ENCODE measurements at places on chromosomes 2 and 18.

GRCh38 chr2:173092844-173093402 lies 17.3 kb downstream of the MAP3K20 start:
- no peak for DNase-seq

DNA sequence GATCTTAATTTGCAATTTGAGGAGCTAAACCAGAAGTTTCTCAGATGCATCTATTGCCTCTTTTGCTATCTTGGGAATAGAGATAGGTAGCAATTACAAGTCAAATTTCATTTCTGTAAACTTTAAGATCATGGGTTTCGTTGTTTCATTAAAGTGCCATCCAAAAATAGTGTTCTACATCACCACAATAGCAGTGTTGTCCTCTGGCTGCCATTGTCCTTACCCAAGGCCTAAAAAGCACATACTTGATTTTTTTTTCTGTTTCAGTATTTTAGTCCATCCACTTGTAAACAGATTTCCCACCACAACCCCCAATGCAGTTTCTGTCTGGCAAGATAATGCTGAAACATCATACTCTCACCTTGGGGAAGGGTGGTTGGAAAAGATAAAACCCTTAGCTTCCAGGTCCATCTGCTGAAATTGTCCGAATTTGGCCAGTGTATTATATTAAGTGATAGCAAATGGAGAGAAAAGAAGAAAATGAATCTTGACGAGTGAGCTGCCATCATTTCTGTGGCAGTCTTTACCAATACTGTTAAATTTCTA lies 136.2 kb downstream of the LCLAT1 start:
- no peak for DNase-seq

DNA sequence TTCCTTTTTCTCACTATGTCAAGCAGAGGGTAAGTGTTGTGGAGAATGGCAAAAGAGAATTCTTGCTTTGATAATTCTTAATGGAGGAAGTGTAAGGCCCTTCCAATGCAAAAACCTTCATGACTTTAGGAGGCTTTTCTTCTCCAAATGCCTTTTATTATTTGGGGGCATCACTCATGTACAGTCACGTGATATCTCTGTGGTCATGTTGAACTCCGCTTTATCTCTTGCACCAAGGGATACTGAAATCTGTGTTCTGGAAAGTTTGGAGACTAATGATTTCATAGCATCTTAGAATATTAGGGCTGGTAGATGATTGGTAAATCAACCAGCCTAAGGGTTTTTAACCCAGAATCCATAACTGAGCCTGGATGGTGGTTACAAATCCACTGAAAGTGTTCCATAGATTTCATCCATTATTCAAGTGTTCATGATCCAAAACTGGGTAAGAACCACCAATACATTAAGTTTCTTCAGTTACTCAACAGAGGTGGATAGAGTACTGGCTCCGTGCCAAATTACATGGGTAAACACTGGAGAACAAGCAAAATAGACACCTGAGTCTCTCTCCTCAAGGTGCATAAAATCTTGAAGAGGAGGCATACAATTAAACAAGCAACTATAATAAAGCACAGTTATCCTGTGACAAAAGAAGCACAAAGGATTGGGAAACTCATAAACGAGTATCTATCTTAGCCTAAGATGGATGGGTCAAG lies 169.6 kb upstream of the EPHA4 start:
- DNase-seq: no peak

GRCh38 chr18:22538426-22538825 lies 120.7 kb upstream of the CTAGE1 start:
- DNase-seq: no peak

- DNase-seq: peak; percentile 50
These were observed 151.0 kb downstream of the TPO start for GRCh38 chr2:1563943-1564891.

GRCh38 chr2:26039603-26040323 lies 5.9 kb downstream of the RAB10 start:
- no peak for DNase-seq

DNA sequence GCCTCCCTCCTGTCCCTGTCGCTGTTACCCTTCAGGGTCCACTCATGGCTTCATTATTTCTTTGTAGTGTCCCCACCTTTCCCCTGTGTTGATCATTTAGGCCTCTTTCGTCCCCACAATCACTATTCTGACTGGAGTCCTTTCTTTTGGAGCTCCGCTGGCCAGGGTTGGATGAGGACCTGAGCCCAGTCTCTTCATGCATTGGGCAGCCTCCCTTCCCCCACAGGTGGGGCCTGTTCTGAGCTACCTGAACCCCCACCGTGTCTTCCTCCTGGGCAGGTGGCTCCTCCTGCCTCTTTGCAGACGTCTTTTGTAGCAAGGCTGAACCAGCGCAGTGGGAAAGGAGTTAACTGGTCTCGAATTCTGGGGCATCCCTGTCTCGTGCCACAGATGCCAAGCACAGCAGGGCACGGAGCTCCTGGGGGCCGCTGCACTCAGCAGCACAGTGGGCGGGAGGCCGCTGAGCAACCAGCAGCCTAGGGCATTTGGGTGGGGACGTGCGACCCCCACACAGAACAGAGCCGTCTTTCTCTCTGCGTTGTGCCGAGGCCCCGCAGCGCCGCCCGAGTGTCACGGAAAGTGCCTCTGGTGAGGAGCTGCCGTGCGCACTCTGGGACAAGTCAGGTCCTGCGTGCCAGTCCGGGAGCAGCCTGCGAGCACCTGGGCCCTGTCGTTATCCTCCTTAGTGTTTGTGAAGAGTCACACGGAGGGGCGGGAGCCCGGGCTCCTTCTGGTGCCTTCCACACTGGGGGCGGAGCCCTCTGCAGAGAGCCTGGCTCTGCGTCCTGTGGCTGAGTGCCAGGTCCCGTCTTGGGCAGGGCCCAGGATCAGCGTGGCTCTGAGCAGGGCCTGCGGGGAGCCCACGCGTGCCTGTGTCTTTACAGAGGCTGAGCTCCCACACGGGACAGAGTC lies 130.1 kb downstream of the NFATC1 start:
- DNase-seq: no peak

DNA sequence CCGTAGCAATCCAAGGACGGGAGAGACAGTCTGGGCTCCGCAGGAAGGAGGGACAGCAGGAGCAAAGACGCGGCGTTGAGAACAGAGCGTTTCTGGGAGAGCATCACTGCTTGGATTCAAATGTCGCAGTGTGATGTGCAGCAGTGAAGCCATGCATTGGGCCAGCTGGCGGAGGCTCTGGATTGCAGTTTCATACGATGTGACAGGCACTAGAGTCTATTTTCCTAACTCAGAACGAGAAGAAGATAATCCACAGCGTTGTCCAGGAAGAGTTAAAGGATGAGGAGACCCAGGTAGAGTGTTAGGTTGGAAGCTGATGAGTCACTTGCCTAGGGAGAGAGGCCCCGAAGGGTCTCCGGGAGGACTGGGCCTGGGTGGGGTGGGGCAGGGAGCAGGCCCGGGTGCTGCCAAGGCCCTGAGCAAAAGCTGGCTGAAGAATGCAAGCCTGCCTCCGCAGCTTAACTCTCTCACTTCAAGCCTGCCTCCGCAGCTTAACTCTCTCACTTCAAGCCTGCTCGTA lies 17.7 kb upstream of the SEMA4C start:
- no peak for DNase-seq

DNA sequence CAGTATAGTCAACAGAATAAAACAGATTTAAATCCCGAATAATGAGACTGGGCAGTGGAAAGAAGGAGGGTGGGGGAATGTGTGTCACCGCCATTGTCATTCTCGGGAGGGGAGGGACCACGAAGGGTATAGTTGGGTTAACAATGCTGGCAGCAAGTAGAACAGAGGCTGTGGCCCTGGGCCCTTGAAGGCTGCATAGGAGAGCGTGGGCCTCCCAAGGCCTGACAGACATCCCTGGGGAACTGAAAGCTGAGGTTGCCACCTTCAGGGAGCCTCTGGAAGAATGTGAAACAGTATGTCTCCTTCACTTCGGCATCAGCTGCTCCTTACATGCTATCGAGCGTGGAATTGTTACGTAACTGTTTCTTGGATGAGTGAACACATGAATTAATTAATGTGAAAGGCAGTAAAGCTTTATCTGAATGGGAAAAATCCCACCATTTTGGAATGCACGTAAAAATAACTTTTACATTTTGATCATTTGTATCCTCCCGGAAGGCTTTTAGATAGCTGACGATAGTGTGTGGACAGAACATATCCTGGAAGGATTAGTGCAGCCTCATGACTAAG lies 92.8 kb upstream of the TTC39C start:
- DNase-seq: no peak

- no peak for DNase-seq
These were observed 358.7 kb upstream of the TFPI start for GRCh38 chr2:187912950-187913349.

- no peak for DNase-seq
These were observed 191.2 kb downstream of the VWC2L start for GRCh38 chr2:214601852-214602633.

DNA sequence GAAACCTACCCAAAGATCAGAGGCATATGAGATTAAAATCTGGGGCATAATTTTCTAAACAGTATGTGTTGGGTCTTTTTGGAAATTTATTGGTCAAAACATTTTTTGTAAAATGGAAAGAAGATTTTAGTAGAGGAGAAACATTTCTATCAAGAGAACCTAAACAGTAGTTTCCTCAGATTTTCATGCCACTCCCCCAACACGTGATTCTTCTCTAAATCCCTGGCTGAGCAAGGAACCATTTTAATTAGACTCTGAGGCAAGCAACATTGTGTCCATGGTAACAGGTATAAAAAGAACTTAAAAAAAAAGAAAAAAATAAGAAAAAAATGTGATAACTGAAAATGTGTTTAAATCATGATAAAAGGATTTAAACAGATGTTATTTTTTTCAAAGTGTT lies 1105.2 kb upstream of the ZEB2 start:
- no peak for DNase-seq

DNA sequence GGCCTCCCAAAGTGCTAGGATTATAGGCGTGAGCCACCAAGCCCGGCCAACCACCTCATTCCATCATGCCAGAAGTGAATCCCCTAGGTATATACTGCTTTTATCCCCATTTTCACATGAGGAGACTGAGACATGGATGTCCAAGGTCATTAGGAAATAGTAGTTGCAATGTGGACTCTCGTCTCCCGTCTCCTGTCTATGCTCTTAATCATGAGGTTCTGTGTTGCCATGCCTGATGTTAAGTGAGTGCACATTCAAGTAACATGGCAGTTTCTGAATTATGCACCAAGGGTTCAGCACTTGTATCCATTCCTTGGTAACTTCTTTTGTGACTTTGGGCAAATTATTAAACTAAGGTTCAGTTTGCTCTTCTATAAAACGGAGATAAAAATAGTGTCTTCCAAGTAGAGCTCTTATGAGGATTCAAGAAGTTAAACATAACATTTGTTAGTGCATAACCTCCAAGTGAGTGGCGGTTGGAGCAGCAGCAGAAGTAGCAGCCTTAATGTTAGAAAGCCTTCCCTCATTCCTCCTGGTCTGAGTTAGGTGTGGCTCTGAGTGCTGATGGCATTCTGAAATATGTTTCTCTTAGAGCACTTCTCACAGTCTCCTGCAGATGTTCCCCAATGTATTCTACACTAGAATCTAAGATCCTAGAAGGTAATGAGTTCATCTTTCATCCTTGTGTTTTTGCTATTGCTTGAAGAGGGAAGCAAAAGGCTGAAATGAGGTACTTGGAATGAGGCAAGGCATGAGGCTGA lies 21.9 kb downstream of the SOCS6 start:
- no peak for DNase-seq

GRCh38 chr2:53913721-53914120 lies 54.0 kb upstream of the GPR75 start:
- peak; percentile 18 for DNase-seq

GRCh38 chr18:49521216-49521835 lies 34.3 kb upstream of the C18orf32 start:
- DNase-seq: no peak

- no peak for DNase-seq
These were observed 415.1 kb downstream of the PTPRM start for GRCh38 chr18:7982216-7982615.

GRCh38 chr2:84276590-84277255 lies 182.4 kb downstream of the SUCLG1 start:
- no peak for DNase-seq

DNA sequence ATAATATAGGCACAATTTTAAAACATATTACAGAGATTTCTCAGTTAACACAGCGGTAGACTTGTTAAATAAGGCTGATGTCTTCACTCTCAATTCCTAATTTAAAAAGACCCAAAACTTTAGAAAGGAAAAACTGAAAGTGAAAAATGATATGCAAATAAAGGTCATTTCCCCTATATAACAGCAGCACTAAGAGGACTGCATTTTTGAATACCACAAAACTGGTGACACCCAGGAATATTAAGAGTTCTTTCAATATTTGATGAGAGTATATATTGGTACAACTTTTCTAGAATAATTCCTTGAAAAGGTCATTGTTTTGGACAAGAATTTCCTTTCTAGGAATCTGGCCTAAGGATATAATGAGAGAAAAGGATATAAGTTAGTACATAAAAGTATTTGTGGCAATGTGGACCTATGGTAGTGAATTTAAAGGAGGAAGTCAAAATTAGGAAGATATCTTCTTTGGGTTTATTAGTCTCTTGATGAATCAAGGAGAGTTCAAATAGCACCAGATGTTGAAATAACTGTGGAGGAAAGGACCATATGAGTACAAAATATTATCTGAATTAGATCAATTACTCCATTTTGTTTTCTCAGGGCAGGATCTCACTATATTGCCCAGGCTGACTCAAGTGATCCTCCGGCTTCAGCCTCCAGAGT lies 70.3 kb downstream of the TMEM237 start:
- DNase-seq: no peak

- DNase-seq: no peak
These were observed 242.9 kb downstream of the HRH4 start for GRCh38 chr18:24703316-24703715.

- DNase-seq: no peak
These were observed 5.0 kb downstream of the AP1S3 start for GRCh38 chr2:223832241-223832903.

DNA sequence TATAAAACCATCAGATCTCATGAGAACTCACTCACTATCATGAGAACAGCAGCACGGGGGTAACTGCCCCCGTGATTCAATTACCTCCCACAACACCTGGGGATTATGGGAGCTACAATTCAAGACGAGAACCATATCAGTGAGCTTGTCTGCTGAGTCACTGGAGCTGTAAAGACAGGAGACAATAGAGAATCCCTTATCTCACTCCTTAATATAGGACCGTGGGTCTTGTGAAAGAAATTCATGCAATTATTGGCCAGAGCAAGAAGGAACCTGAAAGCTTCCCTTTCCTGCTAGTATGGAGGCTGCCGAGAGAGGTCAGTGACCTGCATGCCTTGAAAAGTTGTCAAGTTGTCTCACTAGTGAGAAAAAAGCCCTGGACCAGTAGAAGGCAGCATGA lies 9.5 kb upstream of the TNFAIP6 start:
- no peak for DNase-seq

- no peak for DNase-seq
These were observed 71.9 kb downstream of the TEX51 start for GRCh38 chr2:126970583-126970982.

DNA sequence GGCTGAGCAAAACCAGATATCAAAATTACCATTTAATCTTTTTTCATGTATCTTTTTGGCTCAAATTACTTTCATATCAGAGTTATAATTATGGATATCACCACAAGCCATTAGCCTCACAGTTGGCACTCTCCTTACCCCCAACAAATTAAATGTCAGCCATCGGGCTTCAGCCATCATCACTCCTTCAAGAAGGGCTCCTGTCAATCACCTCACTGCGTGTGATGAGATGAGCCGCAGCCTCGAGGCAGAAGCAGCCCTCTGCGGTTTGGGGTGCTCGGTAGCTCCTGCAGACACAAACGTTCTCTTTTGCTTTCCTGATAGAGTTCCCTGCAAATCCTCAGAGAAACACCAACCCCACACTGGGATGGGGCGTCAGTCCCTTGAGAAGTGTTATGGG lies 94.1 kb downstream of the DNER start:
- no peak for DNase-seq

- no peak for DNase-seq
These were observed 1.7 kb upstream of the SLC25A12 start for GRCh38 chr2:171895786-171896185.
